ENCODE measurements at places on chromosomes 13 and 19.

GRCh38 chr13:64158908-64159307 lies 2743.3 kb upstream of the PCDH20 start:
- no peak for DNase-seq

DNA sequence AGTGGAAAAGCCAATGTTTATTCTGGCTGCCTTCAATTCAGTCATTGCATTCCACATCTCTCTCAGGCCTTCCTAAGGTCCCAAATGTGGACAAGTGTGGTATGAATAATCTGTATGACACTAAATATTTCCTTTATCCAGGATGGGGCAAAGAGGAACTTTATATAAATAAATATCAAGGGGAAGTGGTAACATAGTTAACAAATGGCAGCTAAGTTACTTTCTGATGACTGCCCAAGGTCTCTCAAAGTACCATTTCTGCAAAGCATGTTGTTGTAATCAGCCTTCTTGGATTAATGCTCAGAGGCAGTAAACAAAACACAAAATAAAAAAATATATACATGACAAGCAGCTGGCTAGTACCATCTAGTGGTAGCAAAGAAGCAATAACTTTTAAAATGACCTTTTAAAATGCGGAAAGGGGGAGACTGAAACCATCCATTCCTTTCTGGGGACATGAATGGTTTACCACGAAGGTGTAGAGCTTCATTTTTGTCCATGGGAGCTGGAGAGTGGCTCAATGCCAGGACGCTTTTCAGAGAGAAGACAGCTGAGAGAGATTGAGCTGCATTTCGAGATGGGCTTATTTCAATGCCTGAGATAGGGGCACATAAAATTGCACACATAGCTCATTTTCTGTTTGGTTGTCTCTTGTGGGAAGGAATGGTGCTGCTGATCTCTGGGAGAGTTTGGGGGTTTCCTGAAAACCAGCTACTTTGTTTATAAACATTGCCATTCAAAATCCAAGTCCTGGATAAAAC lies 259.2 kb downstream of the RFC3 start:
- no peak for DNase-seq

DNA sequence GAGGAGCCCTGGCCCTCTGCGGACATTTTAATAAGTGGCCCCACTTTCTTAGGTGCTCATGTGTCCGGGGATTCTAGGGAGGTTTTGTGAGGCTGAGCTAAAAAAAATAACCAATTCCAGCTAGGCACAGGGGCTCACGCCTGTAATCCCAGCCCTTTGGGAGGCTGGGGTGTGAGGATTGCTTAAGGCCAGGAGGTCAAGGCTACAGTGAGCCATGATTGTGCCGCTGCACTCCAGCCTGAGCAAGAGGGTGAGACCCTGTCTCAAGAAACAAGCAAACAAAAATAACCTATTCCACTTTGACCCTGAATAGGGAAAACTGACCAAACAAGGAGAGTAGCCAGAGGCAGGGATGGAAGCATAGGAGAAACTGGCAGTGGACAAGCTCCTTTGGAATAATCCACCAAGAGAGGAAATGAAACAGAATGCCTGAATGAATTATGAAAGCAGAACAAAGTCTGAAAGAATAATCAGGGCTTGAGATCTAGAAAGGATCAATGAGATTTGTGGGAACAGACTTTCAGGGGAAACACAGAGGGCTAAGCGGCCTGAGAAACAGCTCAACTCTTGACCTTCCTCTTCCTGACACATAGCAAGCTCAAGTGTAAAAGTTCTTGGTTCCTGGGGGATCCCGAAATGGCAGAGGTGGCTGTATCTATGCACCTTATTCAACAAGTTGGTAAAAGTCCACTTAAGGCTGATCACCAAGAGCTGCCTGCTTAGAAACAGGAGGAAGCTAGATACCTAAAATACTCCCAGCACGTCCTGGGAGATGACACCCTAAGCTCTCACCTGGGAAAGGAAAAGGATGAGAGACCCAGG lies 30.1 kb upstream of the FFAR2 start:
- DNase-seq, result no peak

- no peak for DNase-seq
Observed at GRCh38 chr13:19767966-19768365, 14.8 kb downstream of the PSPC1 start.

DNA sequence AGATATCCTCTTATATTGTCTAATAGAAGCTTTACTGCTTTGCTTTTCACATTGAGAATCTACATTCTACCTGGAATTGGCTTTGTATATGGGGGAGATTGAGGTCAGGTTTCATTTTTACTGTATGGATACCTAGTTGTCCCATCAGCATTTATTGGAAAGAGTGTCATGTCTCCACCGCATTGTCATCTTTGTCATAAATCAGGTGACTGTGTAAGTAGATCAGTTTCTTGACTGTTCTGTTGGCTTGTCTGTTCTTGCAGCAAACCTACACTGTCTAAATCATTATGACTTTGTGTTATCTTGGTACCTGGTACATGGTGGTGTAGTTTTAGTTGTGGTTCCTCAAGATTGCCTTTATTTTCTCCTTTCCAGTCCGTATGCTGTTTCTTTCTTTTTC lies 5.8 kb downstream of the URI1 start:
- DNase-seq, result no peak

DNA sequence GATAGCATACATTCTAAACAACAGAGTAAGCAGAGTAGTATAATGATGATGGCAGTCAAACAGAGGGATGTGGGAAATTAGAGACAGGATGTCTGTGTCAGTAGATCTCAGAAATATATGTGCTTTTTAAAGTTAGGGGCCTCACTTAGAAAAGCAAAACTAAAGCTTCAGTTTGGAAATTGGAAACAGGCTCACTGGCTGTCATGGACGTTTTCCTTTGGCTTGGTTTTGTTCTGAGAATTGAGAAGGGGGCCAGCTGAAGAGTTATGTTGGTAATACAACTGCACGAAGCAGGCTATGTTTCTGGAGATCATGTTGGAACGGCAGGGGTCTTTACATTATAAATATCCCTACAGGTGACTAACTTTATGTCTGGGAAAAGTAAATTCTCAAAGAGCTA lies 261.3 kb downstream of the LMO7 start:
- DNase-seq, result no peak

DNA sequence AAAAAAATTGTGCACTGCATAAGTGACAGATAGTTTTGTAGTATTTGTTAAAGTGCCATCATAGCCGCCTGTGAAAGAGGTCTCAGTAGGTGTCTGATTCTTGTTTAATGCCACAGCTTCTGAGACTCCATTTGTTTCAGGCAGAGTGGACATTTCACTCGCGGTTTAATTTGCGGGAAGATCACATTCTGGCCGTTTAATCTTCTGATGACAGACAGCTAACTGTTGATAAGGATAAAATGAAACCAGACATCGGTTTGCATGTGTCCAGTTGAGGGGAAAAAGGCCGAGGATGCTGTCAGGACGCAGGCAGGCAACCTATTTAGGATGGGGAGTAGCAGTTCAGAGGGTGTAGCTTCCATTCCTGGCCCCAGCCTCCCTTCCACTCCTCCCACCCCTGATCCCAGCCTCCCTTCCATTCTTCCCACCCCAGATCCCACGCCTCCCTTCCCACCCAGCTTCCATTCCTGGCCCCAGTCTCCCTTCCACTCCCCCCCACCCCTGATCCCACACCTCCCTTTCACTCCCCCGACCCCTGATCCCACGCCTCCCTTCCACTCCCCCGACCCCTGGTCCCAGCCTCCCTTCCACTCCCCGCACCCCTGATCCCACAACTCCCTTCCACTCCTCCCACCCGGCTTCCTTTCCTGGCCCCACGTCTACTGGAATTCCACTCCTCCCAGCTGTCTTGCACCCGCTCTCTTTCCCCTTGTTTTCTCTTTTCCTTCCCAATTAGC lies 23.8 kb downstream of the ATP11A start:
- DNase-seq, result no peak

DNA sequence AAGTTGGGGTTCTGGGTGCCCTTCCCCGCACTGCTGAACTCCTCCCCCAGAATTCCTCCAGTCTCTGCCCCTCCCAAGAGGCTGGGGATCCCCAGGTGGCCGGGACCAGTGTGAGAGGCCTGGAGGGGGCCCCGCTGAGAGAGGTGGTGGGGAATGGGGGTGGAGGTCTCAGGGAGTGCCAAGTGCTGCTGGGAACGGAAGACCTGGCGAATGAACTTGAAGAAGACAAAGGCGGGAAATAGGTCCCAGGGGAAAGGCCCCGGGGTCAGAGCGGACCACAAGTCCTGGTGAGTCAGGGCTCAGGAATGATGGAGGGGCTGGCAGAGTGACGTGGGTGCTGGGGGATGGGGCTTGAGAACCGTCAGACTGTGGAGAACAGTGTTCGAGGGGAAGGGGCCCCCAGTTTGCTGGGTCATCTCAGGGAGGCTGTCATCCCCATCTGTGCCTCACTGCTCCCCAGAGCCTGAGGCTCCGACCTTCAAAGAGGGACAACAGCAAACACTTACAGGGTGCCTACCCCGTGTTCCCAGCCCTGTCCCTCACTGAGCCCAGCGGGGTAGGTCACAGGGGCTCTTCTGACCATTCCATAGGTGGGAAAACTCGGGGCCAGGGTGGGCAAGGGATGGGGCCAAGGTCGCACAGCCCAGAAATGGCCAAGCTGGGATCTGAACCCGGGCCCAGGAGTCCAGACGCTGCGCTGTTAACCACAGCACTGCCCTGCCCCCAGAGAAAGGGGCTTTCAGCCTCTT lies 16.0 kb upstream of the SEMA6B start:
- DNase-seq, result no peak

DNA sequence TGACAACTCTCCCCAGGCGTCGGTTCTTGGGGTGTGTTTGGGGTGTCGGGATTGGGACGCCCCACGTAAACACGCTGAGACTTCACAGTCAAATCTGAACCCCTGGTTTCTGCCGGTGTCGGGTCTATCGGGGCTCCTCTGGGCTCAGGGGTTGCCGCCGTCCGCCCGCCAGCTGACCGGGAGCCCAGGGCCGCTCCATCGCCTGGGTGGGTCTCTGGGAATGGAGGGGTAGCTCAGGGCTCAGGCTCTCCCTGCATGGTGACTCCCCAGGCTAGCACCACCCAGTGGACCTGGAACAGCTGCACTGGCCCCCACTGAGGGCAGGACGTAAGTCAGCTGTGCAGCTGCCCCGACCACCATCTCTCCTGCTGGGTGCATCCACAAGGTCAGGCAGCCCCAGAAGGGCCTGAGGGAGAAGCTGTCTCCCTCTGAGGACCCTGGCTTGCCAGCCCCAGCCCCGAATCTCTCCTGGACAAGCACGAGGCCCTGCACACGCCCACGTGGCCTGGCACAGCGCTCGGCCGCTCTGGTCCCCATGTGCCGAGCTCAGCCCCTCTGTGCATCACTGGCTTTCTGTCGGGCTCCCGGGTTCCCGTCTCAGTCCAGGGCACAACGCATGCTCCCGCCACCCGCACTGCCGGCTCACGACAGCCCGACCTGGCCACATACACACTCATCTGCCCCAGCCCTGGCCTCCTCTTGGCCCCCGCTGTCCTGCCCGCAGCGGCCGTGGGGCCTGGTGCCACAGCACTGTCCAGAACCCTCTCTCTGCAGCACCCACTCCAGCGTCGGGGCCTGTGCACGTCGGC lies 6.1 kb downstream of the RNF126 start:
- no peak for DNase-seq

DNA sequence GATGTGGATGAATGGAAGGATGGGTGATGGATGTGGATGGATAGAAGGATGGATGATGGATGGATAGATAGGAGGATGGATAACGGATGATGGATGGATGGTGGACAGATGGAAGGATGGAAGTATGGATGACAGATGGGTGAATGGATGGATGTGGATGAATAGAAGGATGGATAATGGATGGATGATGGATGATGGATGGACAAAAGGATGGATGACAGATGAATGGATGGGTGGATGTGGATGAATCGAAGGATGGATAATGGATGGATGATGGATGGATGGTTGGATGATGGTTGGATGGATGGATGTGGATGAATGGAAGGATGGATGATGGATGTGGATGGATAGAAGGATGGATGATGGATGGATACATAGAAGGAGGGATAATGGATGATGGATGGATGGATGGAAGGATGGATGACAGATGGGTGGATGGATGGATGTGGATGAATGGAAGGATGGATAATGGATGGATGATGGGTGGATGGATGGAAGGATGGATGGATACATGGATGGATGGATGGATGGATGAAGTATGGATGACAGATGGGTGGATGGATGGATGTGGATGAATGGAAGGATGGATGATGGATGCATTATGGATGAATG lies 39.3 kb downstream of the TMEM255B start:
- no peak for DNase-seq

Data from cerebellar nuclear complex (tissue), 1 donor.